ENCODE measurements at places on chromosomes 7 and 10. TPM values are rescaled to one million over a fixed set of nuclear protein-coding genes. Genes with fewer than 3 reads are reported as not detected.

The CD36 gene
- polyA plus RNA-seq: 33.3 TPM

The ZP3 gene
- polyA plus RNA-seq: 11.0 TPM

The PLEKHS1 gene
- polyA plus RNA-seq: 0.15 TPM

The ZNF22 gene
- 95.2 TPM for polyA plus RNA-seq

The PALD1 gene
- 11.9 TPM for polyA plus RNA-seq

The GLUD1 gene
- polyA plus RNA-seq: 176 TPM

Measured in renal cortex interstitium (tissue), 15 donors.